ENCODE measurements at places on chromosomes 12 and 14.

GRCh38 chr12:75606956-75607355, 95.5 kb upstream of the KRR1 start:
- no peak for ATAC-seq

DNA sequence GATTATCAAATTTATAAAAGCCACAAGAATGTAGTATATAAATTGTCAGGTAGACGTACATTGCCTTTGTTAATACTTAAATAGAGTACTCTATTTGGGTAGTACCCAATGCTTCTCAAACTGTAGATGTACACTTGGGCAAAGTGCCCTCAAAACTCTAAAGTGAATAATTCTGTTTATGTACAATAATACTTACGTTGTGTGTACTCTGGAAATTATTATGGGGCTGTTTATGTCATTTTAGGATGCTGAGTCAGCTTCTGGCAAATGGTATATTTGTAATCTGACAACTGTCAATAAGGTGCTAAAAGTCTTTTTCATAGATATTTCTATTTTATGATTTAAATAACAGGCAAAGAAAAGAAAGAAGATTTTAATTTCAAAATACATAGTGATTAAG, 102.4 kb downstream of the CCDC91 start:
- no peak for ATAC-seq

DNA sequence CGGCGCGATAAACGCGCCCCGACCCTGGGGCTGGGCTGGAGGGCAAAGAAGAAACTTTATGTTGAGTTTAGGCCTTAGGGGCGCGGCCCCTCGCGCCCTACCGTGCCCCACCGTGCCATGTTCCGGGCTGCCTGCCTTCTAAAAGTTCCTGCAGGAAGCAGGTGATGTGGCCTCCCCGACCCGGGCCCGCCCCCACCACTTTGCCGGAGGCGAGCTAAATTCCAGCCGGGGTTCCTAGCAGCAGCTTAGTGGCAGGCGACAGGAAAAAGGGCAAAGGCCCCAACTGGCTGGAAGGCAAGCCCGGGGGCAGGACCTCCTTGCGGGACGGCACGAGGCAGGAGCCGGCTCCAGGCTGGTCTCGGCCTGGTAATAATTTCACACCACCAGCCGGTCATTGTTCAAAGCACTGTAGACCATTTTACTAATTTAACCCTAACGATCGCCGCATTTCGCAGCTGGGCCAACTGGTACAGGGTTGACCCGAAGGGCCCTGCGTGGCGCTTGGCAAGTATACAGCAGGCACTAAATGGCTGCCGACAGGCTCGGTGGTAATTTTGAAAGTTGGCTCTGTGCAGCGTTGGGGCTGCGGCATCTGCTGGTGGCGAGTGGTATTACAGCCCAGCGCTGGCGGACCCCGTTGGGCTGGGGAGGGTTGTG, 895 bp upstream of the CCDC88C start:
- ATAC-seq = peak; percentile 28

- ATAC-seq = no peak
Observed at GRCh38 chr12:119700078-119700477, 32.1 kb downstream of the PRKAB1 start.

- ATAC-seq = no peak
Observed at GRCh38 chr12:71947645-71948105, 9.0 kb downstream of the TPH2 start.

DNA sequence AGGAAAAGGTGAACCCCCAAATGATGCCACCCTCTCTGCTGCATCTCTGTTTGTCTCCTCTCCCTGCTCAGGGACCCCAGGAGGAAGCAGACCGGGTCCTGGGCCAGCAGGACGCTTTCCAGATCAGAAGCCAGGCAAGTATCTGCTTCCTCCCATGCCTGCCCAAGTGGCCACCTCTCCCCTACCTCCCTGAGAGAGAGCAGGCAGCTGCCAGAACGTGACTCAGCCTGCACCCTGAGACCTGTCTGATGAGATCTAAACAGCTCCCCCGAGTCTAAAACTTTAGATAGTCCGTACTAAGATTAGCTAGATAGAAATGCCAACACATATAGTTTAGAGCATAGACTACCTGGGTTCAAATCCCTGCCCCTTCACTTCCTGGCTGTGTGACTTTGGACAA, 31.2 kb upstream of the OAS1 start:
- ATAC-seq = no peak

GRCh38 chr14:106417224-106418049, 891.1 kb downstream of the TMEM121 start:
- ATAC-seq = peak; percentile 88

DNA sequence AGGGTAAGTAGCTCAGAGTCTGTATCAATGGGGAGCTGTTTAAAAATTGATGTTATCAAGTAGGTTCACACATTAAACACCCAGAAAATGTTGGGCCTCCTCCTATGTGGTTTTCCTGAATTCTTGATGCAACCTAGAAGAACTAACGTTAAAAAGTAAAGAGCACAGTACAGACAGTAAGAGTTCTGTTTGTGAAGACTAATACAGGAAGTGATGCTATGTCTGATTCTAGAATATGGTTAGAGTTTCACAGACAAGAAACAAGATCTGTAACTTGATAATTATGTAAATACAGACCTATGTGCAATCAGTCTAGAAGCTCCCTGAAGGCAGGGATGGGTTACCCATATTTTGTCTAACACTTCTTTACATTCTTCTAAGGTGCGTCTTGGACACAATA, 214.9 kb upstream of the BTG1 start:
- peak; percentile 74 for ATAC-seq

DNA sequence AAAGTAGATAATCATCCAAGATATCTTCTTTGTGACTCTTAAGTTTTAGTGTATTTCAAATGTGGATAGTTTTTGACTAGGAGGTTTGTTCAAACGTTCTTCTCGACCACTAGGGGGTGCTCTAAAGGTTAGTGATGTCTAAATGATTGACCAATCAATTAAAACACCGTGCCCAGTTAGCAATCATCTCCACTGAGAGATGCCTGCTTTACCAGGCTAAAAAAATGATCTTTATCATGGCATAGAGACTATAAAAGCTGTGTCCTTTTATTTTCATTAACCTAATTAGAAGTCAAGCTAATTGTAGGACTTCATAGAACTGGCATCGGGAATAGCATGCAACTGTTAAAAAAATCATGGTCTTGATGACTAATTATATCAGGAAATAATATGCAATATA, 153.9 kb downstream of the PRKCH start:
- no peak for ATAC-seq

- ATAC-seq = no peak
Observed at GRCh38 chr14:35879654-35880249, 53.6 kb downstream of the BRMS1L start.

DNA sequence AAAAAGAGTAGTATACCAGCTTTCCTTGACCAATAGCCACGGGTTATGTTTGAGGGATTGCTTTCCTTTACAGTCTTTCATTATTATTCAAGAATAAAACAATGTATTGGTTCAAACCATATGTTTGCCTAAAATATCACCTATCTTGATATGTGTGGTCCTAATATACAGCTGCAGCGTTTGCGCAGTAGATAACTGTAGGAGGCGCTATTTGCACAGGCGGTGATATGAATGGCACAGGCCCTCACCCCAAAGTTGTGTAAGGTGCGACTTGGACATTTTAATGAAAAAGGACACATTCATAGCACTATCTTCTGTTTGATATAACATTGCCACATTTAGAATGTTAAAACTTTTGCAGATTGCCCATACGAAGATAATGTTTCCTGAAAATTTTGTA, 298.4 kb downstream of the TRHDE start:
- no peak for ATAC-seq

DNA sequence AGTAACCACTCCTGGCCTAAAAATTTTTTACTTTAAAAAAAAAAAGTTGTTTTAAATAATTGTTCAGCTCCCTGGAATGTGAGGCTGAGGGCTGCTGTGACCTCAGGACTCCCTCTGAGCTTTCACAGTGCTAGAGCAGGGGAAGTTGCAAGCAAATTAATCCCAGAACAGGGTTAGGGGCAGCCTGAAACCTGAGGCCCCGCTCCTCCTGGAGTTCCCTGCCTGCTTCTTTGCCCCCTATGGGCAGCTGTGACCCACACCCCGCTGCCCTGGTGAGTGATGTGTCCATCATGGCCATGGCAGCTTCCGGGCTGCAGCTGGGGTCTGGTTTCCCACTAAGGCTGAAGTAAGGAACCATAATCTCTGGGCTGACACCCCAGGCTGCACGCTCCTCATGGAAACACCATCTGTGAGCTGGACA, 9.5 kb downstream of the RITA1 start:
- ATAC-seq = no peak

- no peak for ATAC-seq
Observed at GRCh38 chr14:104593241-104593701, 11.3 kb downstream of the TMEM179 start.

GRCh38 chr12:76144245-76144549, 59.7 kb upstream of the NAP1L1 start:
- ATAC-seq = peak; percentile 31

- ATAC-seq = peak; percentile 79
Observed at GRCh38 chr12:10364815-10365622, 24.8 kb downstream of the KLRK1 start.

GRCh38 chr14:21721504-21721903, 47.9 kb upstream of the OR4E1 start:
- no peak for ATAC-seq

DNA sequence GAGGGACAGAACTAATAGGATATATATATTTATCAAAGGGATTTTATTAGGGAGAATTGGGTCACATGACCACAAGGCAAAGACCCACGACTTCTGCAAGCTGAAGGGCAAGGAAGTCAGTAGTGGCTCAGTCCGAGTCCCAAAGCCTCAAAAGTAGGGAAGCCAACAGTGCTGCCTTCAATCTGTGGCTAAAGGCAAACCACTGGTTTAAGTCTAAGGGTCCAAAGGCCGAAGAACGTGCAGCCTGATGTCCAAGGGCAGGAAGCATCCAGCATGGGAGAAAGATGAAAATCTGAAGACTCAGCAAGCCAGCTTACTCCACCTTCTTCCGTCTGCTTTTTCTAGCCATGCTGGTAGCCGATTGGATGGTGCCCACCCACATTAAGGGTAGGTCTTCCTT, 157.9 kb upstream of the CRY1 start:
- ATAC-seq = no peak

GRCh38 chr14:76837524-76837923, 11.3 kb downstream of the LRRC74A start:
- ATAC-seq = no peak

DNA sequence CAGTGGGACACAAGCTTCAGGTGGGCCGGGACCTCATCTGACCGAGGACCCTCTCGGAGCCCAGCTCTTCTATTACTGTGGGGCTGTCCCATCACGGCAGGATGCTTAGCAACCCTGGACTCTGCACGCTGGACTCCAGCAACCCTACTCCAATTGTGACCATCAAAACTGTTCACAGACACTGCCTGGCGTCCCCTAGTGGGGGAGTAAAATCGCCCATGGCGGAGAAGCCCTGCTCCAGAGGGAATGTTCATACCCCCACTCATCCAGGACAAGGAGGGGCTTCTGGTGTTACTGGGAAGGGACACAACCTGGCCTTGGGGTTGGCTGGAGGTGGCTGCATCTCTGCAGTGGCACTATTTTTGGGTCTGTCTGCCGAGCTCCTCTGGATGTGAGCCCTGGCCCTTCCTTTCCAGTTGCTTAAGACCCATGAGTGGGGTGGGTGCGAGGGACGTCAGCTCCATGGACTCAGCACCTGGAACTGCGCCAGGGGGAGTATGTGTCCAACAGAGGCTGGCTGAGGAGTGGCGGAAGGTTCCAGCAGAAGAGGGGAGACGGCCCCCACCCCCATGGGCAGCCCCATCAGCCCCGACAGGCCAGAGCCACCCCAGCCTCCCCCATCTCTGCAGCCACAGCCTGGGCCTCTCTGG, 103.8 kb downstream of the RFLNA start:
- ATAC-seq = no peak

GRCh38 chr12:43835264-43835655, 621 bp upstream of the TMEM117 start:
- no peak for ATAC-seq

DNA sequence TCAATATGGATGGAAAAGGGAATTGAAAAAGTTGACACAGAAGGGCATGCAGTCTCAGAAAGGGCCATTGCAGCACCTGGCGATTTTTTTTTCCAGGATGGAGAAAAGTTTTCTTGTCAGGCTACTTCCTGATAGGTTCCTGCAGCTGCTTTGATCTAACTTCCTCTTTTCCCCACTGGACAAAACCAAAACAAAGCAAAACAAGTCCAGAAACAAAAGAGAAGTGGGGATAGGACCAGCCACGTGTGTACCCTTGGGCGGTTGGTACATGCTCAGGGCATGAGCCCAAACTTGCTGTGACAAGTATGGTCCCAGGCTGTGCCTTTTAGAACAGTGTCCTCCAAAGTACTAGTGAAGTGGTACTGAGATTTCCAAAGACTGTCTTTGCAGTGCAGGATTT, 89.8 kb downstream of the CHST11 start:
- ATAC-seq = no peak

GRCh38 chr14:79586989-79587598, 624.2 kb downstream of the DIO2 start:
- no peak for ATAC-seq

GRCh38 chr12:20883288-20883687, 72.8 kb downstream of the SLCO1B3 start:
- no peak for ATAC-seq

- no peak for ATAC-seq
Observed at GRCh38 chr14:96095581-96096476, 56.7 kb downstream of the C14orf132 start.

DNA sequence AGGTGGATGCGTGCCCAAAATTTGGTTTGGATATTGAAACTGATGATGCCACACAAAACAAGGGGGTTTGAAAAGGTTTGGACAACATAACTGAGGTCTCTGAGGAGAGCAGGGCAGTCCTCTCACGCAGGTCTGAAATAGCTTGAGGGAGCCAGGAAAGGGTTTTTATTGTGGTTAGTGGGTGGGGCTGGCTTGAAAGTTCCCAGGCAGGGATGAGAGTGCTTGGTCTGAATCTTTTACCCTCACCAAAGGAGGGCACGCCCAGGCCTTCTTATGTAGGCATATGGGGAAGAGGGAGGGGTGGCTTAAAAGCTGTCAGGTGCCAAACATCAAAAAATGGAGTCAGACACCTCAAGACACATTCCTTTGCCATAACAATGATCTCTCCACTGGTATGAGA, 493.1 kb upstream of the CCDC196 start:
- peak; percentile 60 for ATAC-seq

- ATAC-seq = no peak
Observed at GRCh38 chr12:52361553-52361952, 5.7 kb downstream of the KRT85 start.

DNA sequence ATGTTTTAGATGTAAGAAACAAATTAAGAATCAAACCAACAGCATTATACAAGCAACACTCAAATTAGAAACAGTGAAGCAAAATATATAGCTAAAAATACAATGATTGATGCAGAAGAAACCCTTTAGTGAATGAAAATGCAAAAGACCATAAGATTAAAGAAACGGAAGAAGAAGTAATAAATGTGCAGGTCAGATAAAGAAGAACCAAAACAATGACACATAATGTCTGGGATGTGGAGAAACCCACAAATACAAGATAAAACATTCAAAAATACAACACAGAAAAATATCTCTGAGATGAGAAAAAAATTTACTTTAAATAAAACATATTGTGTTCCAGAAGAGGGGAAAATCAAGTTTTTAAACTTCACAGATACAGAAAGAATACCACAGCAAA, 73.4 kb upstream of the AVPR1A start:
- no peak for ATAC-seq

Data from activated T-helper 17 cell treated with anti-CD3 and anti-CD28 coated beads, Interleukin-2, amount 50 U/mL, for 72 hours (primary cell).